ENCODE measurements at places on chromosomes 13 and 19.

DNA sequence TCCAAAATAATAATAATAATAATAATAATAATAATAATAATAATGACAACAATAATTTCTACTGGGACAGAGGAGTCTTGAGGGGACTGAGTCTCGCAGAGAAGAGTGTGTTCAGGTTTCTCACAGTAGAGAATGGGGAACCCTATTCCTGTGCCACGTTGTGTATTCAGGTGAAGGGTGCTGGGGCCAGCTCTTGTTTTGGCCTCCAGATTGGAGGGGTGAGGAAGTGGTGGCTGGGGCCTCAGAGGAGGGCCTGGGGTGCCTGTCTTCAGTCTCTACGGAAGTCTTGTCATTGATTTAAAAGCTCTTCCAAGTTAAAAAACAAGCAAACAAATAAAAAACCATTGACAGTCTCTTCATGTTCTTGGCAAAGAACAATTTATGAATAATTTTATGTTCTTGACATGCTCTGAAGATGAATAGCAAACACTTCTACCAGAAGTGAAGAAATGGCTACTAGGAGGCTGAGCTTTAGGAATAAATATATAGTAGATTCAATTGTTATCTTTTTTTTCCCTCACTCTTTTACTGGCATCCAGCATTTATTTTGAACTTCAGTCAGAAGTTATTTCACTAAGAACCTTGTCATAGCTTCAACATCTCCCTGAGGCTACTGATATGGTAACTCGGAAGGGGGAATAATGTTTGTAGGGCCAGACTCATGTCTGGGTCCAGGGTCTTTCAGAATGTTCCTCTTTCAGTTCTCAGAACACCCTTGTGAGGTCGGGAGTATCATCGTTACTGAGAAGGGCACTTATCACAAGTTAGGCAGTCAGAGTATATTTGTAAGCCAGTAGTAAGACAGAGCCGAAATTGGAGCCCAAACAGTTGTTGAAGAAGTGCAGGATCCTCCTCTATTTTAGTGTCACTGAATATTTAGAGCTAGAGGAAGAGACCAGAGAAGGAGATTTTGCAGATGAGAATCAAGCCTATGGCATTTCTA, 13.1 kb downstream of the LRCH1 start:
- DNase-seq, result no peak

DNA sequence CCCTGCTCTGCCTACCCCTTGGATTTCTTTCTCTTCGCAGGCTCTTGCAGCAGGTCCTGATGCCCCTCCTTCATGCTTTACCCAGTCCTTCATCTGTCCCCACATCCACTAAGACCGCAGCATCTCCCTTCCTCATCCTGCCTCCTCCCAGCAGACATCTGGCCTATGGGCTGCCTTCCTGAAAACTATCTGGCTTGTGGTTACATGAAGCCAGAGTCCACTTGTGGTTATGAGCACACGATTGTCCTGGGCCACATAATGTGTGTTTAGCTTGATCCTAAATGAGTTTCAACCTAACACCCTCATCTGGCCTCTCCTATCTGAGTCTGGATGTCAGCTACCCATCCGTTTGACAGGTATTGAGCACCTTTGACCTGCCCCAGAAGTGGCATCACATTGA, 5.5 kb upstream of the ZNF175 start:
- no peak for DNase-seq

DNA sequence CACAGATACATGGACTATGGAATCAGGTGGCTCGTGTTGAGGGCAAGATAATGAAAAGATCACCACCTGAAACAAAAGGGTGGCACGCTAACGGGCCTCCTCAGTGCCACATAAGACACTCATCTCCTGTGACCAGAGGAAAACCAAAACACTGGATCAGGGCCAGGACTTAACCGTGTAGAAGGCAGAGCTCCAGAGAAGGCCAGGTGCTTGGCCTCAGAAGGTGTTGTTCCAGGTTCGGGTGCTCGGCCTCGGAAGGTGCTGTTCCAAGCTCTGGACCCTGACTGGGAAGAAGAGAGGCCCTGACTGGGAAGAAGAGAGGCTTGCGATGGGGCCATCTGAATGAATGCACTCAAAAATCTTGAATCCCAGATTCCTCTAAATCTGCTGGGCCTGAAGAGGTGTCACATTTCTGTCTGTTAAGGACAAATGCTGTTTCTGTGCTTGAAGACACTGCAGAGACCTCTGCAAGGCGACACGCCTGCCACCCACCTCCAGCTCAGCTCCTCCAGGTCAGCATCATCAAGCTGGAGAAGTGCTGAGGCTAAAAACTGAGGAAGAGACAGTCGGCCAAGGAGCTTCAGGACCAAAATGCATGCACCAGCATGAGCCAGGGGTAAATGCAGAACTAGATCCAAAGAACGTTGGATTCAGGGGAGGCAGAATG, 2.7 kb upstream of the RASA3 start:
- no peak for DNase-seq

DNA sequence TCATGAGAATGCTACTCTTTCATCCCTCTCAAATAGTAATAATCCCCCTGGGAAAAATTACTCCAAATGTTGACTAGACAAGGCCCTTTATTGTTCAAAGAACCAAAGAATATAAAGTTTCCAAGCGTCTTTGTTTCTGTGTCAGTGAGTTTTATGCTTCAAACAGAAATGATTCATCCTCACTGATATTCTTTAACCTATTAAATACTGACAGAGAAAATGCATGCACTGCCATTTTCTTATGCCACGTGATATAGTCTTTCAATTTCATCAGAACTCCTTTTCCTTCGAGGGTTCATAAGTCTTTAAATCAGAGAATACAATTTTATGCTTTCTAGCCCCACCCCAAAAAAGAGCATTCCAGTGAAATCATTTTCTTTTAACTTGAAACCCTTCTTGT, 211.6 kb downstream of the SHISA2 start:
- DNase-seq, result no peak

- peak; percentile 23 for DNase-seq
Observed at GRCh38 chr13:106522112-106522705, 13.3 kb downstream of the EFNB2 start.

DNA sequence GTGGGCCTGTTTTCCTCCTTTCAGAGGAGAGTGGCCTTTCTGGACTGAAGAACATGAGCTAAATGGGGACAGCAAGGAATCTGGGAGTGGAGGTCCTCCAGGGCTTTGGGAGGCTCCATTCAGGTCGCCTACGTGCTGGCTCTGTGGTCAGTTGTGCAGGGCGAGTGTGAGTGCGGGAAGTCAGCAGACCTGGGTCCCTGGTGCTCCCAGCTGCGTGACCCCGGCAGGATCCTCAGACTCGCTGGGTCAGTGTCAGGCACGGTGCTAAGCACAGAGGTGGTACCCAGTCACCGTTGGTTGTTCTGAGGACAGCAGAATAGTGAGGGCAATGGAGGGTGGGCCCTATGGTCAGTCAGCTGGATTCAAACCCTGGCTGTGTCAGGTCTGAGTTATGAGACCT, 85.8 kb downstream of the SIPA1L3 start:
- DNase-seq, result no peak

GRCh38 chr13:67069117-67069767, 160.9 kb downstream of the PCDH9 start:
- DNase-seq, result no peak

GRCh38 chr13:74032325-74032724, 101.9 kb downstream of the KLF12 start:
- no peak for DNase-seq

DNA sequence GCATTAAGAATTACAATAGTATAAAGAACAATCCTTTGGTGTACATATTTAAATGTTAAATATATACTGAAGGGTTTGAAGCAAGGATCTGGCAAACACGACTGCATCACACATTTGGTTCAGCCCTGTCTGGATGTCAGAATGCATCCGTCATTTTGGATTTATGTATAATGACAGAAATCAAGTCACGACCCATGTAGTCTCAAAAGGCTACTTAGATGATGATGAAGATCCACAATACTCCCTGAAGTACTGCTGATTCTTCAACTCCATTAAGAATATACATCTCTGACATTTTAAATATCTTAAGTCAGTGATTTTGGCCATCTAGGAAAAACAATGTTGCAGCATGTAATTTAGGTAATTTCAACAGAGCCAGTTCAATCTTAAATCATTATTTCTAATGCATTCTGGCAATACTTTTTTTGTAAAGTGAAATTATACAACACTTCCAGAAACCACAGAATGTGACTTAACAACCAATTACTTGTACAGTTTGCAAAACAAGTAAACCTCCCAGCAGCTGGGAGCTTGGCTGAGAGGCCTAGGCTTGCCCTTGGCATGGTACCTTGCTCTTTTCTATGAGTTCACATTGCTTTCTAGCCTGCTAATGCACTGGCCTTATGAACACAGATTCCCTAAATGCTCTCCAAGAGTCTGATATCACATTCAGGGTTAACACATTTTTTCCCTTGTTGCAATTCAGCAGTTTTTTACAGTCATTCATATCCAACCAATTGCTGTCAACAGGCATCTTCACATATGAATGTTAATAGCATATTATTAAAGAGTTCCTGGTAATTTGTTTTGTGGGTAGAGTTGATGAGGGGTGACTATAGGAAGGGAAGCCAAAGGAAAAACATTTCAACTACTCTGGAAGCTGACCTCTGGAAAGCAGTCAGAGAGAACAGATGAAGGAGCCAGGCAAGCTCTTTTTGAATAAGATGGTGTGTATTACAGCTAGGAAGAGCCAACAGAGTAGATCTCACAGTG, 175.2 kb downstream of the ENOX1 start:
- no peak for DNase-seq

GRCh38 chr13:43580280-43580679, 206.5 kb downstream of the ENOX1 start:
- DNase-seq, result no peak

DNA sequence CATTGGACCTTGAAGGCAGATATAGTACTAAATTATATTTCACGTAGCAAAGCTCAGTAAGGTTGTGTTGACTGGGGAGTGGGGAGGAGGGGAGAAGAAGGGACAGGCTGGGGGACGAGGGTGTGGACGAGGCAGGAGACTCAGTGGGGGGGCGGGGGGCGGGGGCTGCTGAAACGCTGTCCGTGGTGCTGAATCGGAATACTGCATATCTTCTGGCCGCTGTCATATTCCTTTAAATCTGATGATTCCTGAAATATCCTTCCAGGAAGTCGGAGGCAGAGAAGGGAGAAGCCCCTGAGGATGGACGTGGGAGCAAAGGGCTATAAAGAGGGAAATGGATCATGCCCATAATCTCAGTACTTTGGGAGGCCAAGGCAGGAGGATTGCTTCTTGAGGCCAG, 34.7 kb upstream of the CASP14 start:
- DNase-seq, result no peak

- peak; percentile 19 for DNase-seq
Observed at GRCh38 chr19:8148410-8149260, 757 bp downstream of the FBN3 start.

DNA sequence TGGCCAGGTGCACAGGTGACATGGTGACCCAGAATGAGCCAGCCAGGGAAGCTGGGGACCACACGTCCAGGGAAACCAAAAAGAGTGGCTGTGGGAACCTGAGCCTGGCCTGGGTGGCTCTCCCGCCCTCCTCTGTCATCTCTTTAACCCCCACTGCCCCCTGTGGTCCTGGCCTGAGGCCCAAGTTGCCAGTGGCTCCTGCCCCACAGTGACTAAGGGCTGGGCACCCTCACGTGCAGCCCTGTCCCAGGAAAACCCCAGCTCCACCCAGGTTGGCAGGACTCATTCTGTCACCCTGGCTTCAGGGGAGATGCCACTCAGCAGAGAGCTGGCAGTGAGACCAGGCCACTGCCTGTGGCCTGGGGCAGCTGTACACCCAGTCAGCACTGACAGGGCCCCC, 30.6 kb upstream of the ISYNA1 start:
- no peak for DNase-seq

DNA sequence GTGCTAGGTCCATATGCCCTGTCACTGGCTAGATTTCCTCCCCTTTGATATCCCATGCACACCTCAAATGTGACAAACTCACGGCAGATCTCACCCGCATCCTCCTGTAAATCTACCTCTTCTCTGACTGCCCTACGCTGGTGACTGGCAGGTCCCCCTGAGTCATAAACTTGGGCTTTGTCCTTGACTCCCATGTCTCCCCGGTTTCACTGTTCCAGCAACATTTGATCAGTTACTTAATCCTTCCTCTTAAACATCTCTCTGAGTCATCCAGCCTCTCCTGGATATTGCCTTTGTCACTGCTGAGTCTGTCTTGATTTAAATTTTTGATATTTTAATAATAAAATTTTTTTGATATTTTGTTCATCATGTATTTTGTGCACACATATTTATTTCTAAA, 26.5 kb downstream of the FAM216B start:
- peak; percentile 11 for DNase-seq

DNA sequence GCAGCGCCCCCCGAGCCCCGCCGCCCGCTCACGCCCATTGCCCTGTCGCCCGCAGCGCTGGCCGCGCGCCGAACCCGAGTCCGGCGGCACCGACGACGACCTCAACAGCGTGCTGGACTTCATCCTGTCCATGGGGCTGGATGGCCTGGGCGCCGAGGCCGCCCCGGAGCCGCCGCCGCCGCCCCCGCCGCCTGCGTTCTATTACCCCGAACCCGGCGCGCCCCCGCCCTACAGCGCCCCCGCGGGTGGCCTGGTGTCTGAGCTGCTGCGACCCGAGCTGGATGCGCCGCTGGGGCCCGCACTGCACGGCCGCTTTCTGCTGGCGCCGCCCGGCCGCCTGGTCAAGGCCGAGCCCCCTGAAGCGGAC, 518 bp downstream of the KLF2 start:
- peak; percentile 59 for DNase-seq

DNA sequence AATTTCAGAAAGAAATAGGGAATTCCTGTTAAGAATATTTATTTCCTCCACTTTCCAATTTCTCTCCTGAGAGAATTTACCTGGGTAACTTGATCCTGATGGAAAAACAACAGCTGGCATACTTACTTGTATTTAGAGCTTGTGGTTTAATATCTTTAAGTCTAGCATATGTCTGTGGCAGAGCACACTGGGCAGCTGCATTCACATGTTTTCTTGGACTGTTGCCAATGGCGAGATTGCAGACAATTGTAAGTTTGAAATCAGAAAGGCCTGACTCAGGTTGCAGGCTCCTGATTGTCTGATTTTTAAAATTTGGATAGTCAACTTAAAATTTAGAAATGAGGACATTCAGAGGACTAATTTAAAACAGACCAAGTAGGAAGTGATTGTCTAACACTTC, 66.9 kb downstream of the NHLRC3 start:
- DNase-seq, result no peak

- DNase-seq, result no peak
Observed at GRCh38 chr19:12974301-12975220, 5.2 kb downstream of the DAND5 start.

DNA sequence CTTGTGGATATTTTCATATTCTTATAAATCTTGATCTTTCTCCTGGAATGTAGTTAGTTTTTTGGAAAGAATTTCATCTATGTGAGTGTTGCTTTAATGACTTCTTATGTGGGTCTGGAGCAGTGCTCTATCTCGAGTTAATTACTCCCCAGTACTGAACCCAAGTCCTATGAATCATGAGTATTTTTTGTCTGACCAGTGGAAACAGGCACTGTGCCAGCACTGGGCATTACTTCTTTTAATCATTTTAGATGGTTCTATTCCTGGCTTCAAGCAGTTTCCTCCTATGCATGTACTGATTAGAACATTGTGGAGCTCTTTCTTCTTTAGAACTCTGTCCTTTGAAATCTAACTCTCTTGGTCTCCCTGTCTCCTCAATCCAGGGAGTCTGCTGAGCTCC, 466.3 kb downstream of the PCDH17 start:
- peak; percentile 85 for DNase-seq

GRCh38 chr19:10295847-10296591, 6.3 kb downstream of the ICAM5 start:
- peak; percentile 35 for DNase-seq

GRCh38 chr19:4758082-4758481, 33.5 kb upstream of the FEM1A start:
- DNase-seq, result no peak

- DNase-seq, result peak; percentile 33
Observed at GRCh38 chr13:44309794-44310757, 63.5 kb upstream of the SERP2 start.

GRCh38 chr19:7366701-7367420, 18.1 kb downstream of the ARHGEF18 start:
- peak; percentile 40 for DNase-seq

Data from astrocyte of the hippocampus (primary cell).